Pancreas (tissue), 10 donors: ENCODE measurements at places on chromosomes 4 and X. TPM values are rescaled to one million over a fixed set of nuclear protein-coding genes. Genes with fewer than 3 reads are reported as not detected.

TMEM47 gene
- 2.6 TPM for total RNA-seq

- no peaks in the 10 kb centered on the region for H3K4me1 ChIP-seq
- no peaks in the 10 kb centered on the region for H3K27me3 ChIP-seq
- DNase-seq, result no peak
- H3K4me3 ChIP-seq, result no peak overlapping the region
- no peaks in the 10 kb centered on the region for H3K36me3 ChIP-seq
Observed at GRCh38 chrX:66914080-66914479, 275.2 kb upstream of the EDA2R start.

DNA sequence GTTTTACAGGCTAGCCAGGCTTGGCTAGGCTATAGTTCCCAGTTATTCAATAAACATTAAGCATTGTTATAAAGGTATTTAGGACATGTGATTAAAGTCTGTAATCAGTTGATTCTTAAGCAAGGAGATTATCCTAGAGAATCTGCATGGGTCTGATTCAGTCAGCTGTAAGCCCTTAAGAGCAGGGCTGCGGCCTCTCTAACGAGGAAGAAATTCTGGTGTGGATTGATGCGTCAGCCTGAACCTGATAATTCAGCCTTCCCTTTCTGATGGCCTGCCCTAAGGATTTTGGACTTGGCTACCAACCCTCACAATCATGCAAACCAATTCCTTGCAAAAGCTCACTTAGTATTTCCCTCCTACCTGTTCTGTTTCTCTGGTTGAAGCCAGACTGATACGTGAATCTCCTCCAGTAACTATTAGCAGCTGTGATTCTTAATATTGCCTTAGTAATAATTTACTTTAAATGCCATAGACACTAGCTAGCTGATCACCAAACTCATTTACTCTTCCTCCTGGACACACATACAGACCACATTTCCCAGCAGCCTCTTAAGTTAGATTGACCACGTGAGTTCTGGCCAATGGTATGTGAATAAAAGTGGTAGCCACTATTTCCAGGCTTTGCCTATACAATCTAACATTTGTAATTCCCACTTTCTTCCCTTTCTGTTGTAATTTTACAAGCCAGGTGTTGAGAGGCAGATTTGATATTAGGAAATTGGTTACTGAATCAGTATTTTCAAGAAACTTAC lies 678.0 kb upstream of the INTU start:
- DNase-seq, result no peak
- H3K27ac ChIP-seq, result no peak overlapping the region
- no peak overlapping the region for H3K4me3 ChIP-seq

ARMCX5 gene
- total RNA-seq, result 8.8 TPM

DNA sequence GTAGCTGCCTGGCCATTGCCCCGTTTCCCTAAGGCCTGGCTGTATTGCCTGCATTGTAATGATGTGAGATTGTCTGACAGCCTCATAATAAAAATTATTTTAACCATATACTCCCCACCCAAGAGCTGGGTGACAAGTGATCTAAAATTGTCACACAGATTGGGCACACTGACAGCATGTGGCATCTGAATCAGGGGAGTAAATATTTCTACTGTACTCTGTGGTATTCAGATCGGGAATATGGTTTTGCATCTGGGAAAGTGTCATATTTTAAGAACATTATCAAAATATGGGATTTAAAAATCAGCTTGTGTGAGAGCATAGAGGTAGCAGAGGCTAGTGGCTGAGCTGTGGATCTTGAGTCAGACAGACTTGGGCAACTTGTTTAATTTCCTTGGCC lies 135.8 kb upstream of the PDLIM3 start:
- H3K4me1 ChIP-seq, result peaks cover 4% of the 10 kb centered on the region
- H3K27me3 ChIP-seq, result no peaks in the 10 kb centered on the region
- DNase-seq, result no peak
- H3K36me3 ChIP-seq, result peaks cover 31% of the 10 kb centered on the region
- no peak overlapping the region for H3K4me3 ChIP-seq
